ENCODE measurements at places on chromosomes 4 and X.
A peak's percentile ranks its signal among the peaks of the same experiment; 100 is the strongest.

DNA sequence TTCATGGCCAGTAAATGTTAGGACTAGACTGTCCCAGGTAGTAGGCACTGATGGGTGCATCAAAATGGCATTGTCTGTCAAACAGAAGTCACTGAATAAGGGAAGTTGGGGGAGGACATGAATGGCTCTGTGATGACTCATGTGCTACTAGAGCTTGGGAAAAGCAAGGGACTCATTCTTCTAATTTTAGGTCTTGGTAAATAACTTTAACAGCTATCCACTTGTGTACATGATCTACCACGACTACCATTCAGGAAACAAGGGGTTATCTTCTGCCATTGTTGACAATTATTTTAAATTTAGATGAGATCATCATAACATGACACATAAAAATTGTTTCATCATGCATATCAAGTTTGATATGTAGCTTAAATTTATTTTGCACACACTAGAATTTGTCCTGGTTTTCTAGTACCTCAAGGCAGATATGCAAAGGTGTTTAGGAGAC is 6.3 kb downstream of the AREG start:
- no peak for DNase-seq

GRCh38 chr4:74258963-74259362 is 49.3 kb upstream of the EPGN start:
- DNase-seq = no peak

DNA sequence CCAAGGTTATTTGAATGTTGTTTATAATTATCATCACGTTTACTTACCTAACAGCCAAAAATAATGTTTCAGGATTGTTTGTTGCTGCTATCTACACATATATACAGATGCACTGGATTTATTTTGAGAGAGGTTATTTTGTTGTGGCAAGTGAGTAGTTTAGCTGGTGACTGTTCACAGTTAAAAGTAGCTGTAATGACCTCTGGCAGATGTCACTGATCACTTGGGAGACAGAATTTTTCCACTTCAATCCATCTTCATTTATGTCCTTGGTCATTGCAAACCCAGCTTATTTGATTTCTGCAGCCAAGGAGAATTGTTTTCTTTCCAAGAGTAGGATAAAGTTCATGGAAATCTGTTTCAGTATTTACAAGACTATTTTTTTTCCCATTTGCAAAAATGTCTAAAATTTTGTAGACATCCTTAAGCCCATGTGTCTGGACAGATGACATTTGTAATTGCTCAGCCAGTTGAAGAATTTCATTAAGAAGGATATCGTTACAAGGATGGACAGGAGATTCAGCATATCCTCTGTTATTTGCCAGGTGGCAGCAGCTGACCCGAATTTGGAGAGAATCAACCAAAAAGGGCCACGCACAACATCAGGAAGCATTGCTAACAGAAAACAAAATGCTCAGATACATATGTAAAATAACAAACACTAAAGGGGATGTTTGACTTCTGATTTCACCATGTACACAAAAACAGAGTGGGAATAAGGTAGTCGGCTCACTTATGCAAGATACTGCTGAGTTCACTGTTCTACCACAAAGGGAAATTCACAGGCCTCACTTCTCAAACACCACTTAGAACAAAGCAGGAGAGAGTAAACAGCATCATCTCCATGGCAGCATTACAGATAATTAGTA is 64.5 kb downstream of the GPRIN3 start:
- no peak for DNase-seq

DNA sequence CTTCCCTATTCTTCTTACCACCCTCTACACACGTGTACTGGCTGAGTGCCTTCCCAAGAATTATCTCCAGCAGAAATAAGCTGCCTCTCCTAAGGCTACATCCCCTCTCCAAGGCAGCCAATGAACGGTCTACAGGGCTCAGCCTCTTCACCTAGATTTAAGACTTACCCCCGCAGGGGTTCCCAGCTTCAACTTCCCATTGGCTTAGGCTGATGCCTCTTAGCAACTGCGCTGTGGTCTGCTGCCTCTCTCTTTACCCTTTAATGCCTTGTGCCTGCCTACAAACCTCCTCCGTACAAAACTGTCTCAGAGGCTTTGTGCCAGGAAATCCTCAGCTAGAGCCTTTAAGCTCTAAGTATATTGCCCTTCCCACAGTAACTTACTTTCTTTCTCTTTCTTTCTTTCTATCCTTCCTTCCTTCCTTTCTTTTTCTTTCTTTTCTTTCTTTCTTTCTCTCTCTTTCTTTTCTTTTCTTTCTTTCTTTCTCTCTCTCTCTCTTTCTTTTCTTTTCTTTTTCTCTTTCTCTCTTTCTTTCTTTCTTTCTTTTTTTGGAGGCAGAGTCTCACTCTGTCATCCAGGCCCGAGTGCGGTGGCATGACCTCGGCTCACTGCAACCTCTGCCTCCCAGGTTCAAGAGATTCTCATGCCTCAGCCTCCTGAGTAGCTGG is 15.1 kb upstream of the PIGA start:
- DNase-seq = no peak

- DNase-seq = no peak
Measured at GRCh38 chr4:55604996-55605395, 13.0 kb upstream of the PDCL2 start.

DNA sequence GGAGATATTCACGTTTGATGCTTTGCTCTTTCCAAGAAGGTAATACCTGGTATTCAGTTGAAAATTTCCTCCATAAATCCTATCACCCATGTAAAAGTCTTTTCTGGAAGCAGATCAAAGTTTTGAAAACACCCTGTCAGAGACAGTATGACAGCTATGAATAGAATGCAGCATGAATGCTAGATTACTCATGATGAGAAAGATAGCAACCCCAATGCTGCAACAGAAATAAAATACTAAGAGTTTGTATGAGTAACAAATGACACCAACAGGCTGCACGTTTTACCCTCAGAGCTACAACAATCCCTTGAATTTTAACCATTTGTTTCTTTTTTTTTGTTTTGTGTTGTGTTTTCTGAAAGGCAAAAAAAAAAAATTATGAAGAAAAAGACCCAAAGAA is 108.6 kb downstream of the ARHGAP6 start:
- DNase-seq = peak; percentile 66

DNA sequence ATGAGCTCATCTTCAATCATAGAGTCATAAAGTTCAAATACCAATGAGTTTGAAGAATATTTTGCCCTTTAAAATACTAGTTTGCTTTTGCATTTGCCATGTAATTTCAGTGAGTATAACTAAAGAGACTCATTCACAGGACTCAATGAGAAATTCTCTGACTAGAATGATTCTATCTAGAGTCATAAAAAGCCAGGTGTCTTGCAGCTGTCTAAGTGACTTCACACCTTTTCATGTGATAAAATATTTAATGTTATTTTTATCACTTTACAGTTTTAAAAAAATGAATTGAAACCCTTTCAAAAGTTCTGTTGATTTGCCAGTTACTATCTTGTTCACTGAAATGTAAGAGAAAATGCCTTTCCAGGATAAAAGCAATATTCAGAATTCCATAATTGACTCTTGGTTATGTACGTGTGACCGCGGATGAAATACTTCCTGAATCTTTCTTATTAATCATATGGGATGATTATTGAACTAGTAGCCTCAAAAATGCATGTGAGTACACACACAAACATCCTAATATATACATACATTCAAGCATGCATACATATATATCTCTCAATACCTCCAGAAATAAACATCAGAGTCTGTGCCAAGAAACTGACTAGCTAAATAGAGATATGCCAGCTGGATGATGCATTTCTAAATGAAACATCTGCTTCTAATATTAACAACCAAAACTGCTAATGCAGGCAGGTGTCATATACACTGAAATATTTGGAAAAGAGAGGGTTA is 87.0 kb downstream of the GABRB1 start:
- DNase-seq = no peak

DNA sequence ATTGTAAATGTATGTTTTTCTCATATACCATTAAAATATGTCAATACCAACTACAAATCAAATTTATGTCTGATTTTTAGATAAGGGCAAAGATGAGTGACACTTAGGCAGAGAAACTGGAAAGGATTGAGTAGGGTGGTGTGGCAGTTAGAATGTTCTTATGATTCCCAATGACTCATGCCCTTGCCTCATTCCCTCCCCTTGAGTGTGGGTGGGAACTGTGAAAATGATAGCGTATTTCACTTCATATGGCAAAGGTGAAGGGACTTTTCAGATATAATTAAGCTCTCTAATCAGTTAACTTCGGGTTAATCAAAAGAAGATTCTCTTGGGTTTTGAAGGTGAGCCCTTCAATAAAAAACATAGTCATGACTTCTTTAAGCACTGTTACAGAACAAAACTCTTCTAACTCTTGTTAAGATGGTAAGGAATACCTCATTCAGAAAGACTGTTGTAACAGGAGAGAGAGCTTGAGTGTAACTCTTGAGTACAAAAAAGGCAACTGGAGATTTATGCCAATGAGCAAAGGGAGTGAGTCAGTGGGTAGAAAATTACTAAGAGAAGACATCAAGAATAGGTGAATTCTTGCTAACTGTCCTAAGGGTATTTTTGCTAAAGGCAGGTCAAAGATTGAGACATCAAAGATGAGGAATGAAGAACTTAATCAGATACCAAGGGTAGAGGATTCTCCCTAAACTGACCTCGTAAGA is 329.5 kb downstream of the KCTD8 start:
- DNase-seq = peak; percentile 42

DNA sequence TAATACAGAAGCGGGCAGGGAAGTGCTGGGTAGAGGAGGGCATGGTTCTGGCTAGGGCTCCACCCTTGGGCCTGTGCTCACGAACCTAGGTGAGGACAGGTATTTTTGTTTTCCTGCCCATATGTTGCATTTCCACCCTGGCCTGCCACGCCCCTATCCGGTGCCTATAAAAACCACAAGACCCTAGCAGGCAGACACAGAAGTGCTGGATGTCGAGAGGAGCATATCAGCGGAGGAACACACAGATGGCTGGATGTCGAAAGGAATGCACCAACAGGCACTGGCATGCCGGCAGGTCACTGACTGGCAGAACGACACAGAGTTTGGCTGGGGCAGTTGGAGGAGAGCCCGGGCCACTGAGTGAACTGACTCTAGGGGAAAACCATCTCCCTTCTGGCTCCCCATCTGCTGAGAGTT is 316.6 kb upstream of the BOD1L1 start:
- peak; percentile 43 for DNase-seq

DNA sequence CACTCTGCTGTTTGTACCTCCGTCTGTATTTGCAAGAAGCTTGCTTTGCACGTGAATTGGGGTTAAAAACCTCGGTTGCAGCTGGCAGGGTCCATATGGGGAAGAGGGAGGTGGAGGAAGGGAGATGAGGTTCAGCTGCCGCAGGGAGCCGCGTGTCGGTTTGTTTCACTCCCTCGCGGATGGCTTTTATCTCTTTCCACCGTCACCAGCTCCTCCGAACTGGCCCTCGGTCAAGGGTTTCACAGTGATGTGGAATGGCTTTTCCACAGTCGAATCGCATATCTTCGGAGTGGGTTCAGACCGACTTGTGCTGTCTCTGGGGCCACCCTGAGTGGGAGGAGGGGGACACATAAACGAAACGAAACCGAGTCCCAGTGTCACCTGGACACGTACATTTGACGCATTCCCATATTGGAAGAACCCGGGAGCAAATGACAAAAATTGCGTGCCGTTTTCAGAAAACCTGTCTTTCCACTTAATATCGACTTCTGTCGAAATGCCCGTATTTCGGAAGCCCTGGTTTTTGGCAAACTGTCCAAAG is 929 bp downstream of the ZBTB33 start:
- peak; percentile 5 for DNase-seq

DNA sequence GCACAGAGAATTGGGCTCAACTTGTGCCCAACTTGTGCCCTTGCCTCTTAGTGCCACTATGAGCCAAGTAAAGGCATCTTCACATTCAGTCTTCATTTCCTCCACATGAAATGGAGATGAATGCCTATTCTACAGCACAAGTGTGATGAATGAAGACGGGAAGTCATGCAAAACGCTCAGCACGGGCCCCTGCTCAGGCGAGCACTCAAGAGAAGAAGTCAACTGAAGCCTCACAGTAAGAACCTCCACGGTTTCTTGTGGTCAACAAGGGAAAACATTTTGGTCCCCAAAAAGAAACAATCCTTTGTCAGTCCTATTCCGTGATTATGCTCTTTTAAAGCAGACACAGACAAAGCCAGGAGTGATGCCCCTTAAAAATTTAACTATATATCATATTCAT is 87.0 kb downstream of the IRF2 start:
- DNase-seq = no peak

DNA sequence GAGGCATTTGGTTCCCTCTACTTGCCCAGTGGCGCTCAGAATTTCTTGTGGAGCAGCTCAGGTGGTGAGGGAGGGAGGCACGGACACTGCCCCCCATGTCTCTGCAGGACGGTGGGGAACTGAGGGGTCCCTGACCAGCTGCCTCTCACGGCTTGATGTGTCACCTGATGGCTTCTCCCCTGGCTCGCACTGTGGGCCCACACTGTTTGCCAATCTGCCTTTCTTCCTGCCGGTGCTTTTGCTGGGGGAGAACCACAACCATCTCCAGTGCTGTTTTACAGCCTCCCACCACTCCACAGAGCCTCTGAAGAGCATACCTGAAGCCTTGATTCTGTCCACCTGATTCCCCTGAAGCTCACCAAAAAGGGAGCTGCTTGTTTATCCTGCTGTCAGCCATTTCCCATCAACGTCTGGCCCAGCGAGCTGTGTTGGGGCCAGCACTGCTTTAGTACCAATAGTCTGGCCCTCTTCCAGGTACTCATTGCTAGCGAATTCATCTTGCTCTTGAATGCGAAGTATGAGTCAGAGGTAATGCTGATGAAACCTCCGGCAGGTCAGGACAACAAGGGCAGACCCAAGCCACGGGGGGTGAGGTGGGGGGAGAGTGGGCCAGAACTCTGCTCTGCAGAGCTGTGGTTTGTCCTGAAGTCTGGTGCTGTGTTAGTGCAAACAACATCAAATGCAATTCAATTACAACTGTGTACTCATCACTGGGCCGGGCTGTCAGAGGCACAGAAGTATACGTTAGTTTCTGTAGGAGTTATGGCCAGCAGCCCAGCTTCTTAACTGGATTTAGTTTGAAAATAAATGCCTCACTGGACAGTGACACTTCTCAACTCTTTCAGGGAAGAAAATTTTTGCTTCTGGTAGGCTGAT is 208.3 kb upstream of the JADE1 start:
- DNase-seq = peak; percentile 83

DNA sequence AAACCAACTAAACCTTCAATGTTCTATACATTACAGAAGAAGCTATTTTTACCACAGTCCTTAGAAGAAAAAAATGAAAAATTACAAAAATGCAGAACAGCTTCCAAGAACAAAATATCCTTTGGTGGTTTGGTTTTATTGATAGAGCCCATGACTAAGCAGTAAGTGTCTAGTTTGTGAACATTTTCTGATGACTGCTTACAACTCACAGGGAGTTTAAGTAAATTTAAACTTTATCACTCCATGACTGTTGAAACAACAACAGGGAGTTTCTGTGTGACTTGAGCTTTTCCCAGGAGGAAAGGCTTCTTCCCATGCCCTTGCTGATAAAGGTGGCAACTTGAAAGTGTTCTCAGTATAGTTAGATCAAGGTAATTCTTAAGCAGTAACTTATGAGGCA is 2.9 kb downstream of the PF4 start:
- peak; percentile 21 for DNase-seq

GRCh38 chrX:10501611-10502010 is 118.8 kb downstream of the MID1 start:
- no peak for DNase-seq

Data from RWPE1 (cell line).